ENCODE measurements at places on chromosomes 16 and 17. TPM values are rescaled to one million over a fixed set of nuclear protein-coding genes. Genes with fewer than 3 reads are reported as not detected.

- DNase-seq: no peak
These were observed 95.0 kb downstream of the FOXL1 start for GRCh38 chr16:86673090-86673955.

GRCh38 chr17:79633154-79633553, 22.3 kb upstream of the RBFOX3 start:
- no peak for DNase-seq

DNA sequence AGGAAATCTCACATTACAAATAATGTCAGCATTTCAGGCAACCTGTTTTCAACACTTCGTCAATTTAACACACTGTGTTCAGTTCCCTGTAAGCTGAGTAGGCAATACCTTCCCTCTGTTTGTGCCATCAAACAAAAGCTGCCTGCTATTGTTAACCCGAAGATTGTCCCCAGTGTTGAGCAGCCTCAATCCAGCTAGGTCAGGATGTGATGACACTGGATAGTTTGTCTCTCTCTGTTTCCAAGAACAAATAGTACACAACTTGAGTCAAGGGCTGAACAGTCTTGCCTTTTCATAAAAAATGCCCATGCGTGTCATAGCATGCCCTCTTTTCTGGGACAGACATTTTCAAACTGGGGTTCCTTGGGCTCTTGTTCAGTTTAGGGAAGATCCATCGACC, 36.4 kb downstream of the HSD17B2 start:
- DNase-seq: peak; percentile 3

DNA sequence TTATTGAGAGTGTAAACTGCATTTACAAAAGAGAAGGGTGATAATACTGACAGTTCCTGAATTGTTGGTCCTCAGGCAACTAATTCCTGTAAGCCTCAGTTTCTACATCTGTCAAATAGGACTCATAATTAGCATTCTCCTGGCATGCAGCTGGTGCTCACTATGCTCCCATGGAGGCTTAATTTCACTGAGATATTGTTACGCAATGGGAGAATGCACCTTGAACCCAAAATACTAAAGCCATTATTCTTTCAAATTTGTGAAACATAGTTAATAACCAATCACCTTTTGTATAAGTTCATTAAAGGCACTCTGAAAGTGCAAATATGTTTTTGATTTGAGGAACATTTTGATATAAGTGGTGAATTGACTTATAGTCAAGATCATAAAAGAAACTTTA, 985.5 kb downstream of the CDH11 start:
- no peak for DNase-seq

GRCh38 chr17:80453126-80453997, 23.0 kb downstream of the NPTX1 start:
- no peak for DNase-seq

DNA sequence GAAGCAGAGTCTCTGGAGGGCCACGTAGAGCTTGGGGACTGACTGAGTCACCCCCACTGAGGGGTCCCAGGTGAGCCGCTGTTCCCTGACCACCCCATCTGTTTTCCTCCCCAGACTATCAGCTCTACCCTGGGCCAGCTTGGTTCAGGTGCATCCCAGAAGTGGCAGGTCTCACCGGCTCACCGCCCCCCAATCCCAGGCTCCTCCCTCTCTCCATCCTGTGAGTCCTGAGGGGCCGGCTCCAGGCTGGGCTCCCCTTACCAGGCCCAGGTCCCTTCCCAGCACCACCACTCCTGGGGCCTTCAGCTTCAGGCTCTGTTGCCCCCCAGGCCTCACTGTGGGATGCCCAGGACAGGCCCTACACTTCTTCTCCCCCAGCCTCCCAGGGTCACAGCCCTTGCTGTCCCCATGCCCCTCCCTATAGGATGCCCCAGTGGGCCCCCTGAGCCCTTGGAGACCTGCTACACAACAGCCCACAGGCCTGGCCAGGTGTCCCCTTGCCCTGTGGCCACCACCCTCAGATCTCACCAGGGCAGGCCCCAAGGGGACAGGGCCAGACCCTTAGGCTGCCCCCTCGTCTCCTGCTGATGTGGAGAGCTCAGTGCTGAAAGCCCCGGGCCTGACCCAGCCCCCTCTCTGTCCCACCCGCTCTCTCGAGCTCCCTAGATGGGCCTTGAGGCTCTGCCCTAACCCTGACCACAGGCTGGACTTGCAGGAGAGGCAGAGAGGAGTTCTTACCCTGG, 40.4 kb downstream of the TNFRSF13B start:
- DNase-seq: no peak

- no peak for DNase-seq
These were observed 65.8 kb downstream of the FTO start for GRCh38 chr16:53769787-53770186.

GRCh38 chr16:29951625-29952365, 10.1 kb upstream of the TMEM219 start:
- DNase-seq: no peak

DNA sequence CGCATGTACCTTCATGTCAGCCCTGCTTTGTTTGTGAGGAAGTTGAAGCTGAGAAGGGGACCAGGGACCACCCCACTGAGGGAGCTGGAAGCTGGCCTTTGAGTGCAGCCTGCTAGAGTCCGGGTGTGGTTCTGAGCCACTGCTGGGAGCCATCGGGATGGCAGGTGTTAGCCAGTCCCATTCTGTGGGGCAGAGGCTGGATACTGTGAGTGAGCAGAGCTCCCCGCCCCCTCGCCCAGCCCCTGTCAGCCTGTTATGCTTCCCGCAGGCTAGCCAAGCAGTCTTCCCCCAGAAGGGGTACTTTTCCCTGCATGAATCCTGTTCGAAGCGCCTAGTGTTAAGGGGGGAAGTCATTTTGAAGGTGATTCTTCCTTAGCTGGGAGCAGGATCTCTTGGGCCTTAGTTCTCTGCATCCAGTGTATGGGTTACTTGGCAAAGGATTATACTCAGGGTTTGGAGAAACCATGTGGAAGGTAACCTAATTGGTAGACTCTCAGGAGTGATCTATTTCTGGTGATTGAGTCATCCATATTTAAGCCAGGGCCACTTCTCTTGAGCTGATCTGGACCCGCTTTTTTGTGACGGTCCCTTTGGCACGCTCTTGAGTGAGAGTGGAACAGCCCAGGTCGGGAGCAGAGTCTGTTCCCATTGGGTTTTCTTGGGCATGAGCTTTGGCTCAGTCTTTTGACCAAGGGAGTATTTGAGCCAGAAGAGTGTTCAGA, 23.8 kb downstream of the AKAP1 start:
- no peak for DNase-seq

DNA sequence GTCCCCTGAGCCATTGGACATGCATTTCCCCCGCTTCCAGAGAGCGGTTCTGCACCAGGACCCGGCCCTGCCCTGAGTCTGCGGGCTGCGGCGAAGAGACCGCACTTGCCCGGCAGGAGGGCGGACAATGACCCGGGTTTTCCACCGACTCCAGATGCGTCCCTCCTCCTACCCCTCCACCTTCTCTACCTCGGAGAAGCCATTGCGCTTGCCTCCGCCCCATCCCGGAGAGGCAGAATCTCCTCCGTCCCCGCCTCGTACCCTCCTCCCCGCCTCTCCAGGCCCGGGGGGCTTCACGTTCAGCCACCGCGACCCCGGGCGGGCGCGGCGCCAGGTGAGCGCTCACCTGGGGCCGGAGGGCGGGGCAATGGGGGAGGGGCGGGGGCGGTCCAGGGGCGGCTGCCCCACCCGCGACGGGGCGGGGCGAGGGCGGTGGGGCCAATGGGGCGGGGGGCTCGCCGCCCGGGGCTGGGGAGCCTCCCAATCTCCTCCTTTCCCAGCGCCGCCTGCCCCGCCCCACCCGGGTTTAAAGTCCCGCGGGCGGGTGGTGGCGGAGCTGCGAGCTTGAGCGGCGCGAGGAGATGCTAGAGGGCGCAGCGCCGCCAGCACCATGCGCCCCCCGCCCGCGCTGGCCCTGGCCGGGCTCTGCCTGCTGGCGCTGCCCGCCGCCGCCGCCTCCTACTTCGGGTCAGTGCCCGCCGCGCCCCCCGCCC, at the start of gene WNT9B:
Gene WNT9B (plus strand): TSS at position 555 of the 713 bp plus-strand sequence. CDS start 56 bp downstream, at position 611.
- peak; percentile 53 for DNase-seq

DNA sequence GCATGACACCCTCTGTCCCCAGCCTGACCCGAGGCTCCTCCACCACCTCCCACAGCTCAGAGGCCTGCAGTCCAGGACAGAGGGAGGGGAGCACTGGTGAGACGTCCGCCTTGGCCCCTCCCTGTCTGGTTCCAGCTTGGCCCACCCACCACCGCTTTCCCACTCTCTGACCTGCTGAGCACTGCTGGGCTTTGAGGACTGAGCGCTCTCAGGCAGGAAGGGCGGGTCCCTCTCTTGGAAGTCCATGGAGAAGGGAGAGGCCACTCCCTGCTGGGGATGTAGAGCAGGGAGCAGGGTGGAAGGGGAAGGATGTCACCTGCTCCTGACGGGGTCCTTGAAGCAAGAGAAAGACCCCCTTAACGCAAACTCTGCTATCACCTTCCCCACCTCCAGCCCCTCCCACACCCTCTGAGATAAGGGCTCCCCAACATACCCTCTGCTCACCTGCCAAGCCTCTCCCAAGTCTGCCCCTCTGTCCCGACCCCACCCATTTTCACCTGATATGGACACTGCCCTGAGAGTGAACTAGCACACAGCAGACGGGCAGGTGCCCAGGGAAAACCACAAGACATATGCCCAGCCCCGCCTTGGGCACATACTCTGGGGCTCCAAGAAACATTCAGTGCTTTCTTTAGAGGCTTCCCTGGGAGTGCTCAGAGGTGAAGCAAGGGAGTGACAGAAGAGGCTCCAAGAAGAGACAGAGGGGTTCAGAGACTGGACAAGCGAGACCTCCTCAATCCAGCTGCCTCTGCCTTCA, 1.4 kb downstream of the OSBPL7 start:
- DNase-seq: no peak

GRCh38 chr17:75827308-75828075, 16.7 kb downstream of the UNC13D start:
- peak; percentile 54 for DNase-seq

- DNase-seq: no peak
These were observed 23.4 kb upstream of the ZFHX3 start for GRCh38 chr16:73071131-73071940.

The KRTAP4-9 gene
- not detected for polyA plus RNA-seq

The TBC1D3G gene
- not detected for polyA plus RNA-seq

The NPIPA3 gene
- 4.4 TPM for polyA plus RNA-seq

The IGF2BP1 gene
- polyA plus RNA-seq: 31.8 TPM

Measured in renal pelvis (tissue), 12 donors.